ENCODE measurements at places on chromosomes 3 and 15.

DNA sequence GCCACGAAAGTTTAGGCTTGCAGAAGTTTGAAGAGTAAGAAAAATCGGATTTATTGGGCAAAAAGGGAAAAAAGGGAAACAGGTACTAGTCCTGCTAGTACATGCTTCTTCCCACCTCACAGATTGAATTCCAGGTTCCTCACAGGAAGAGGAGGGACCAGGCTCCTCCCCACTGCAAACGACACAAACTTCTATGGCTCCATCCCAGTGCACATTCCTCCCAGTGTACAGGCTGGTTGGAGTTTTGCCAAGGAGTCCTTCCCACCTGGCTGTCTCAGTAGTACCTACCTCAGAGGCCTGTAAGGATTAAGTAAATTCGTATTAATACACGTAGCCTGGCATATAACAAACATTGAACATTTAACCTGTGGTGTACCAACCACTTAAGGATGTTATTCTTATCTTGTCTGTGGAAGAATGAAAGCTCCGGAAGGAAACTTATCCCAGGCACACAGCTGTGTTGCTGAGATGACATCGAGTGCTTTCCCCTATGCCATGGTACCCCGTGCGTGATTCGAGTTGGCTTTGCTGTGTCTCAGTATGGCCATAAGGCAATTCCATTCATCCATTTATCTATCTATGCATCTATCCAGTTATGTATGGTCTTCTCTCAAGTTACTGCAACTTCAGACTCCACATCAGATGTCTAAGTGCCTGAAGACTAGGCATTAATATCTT is 294.3 kb downstream of the LRTM1 start:
- DNase-seq, result no peak

DNA sequence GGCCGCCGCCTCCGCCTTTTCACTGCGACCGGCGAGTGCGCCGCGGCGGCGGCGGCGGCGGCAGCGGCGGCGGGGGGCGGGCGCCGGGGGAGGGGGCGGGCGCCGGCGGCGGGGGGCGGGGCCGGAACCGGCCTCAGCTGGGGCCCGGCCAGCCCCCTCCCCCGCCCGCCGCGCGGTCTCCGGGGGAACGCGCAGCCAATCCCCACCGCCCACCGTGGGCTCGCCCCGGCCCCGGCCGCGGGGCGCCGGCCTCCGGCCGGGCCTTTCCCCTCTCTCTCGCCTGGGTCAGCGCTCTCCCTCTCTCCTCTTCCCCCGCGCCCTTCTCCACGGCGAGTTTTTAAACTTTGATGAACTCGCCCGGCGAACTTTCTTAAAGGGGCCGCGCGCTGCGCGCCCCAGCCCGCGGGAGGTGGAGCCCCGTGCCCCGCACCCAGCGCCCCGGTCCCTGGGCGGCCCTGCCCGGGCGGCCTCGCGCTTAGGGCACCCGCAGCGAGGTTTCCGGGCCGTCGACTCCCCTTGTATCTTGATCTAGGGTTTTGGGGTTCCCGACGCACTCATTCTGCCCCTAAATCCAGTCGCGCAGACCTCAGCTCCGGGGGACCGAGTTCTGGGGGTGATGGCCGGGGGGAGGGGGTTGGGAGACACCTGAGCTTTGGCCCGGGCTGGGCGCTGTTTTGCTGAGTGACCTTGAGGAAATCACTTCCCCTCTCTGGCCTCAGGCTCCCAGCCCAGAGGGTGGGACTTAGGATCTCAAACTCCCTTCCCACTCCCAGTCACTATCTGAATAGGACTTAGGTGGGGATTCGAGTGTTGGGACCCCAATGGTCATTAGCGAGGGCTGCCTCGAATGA is at the start of gene RBPMS2:
RBPMS2 (minus strand) TSS at position 39 of the 851 bp plus-strand sequence. CDS start 270 bp downstream, outside the sequence.
- DNase-seq, result no peak

- no peak for DNase-seq
Observed at GRCh38 chr3:21377071-21377769, 373.8 kb downstream of the ZNF385D start.

- DNase-seq, result no peak
Observed at GRCh38 chr3:37715358-37715757, 146.3 kb upstream of the CTDSPL start.

DNA sequence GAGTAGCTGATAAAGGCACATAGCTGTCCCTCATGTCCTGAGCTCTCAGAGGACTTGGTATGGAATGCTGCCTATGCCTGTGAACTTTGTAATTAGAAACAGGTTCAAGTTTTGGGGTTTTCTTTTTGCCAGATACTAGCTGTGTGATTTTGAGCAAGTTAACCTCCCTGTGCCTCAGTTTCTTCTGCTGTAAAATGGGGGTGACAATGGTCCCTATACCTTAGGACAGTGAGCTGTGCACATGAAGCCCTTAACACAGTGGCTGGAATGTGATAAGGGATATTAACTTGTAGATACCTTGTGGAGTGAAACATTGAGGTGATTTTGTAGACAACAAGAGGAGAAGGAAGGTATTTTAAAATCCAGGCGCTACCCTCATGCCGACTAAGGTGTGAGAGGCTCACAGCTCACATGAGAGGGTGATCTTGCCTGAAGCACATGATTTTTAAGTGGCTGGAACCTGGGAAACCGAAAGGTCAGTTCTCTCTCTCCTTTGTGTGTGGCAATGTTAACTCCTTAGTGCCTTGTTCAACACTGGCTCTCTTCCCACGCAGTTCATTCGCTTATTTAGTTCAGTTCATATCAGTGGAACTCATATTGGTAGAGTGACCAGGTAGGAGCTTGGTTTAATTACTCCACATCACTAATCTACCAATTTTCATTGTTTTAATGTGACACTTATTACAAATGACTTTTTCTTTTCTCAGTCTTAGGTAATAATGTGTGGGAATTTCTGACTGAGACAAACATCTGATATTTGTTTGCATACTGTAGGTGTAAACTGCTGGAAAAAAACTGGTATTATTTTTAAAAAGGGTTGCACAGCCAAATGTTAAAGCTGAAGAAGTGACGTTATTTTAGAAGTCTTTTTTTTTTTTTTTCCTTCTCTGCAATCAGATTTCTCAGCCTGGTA is 236.2 kb downstream of the ITPR1 start:
- no peak for DNase-seq

- no peak for DNase-seq
Observed at GRCh38 chr3:129988429-129988828, 13.9 kb downstream of the TRH start.

GRCh38 chr15:62637574-62637897 is 405.0 kb upstream of the TPM1 start:
- no peak for DNase-seq

Data from activated CD4-positive, CD25-positive, alpha-beta regulatory T cell treated with anti-CD3 and anti-CD28 coated beads, Interleukin-2, amount 50 U/mL, for 16 hours (primary cell).